ENCODE measurements at places on chromosomes 13 and 19.

- no peak for DNase-seq
These were observed 2.0 kb downstream of the MED25 start for GRCh38 chr19:49820125-49820524.

DNA sequence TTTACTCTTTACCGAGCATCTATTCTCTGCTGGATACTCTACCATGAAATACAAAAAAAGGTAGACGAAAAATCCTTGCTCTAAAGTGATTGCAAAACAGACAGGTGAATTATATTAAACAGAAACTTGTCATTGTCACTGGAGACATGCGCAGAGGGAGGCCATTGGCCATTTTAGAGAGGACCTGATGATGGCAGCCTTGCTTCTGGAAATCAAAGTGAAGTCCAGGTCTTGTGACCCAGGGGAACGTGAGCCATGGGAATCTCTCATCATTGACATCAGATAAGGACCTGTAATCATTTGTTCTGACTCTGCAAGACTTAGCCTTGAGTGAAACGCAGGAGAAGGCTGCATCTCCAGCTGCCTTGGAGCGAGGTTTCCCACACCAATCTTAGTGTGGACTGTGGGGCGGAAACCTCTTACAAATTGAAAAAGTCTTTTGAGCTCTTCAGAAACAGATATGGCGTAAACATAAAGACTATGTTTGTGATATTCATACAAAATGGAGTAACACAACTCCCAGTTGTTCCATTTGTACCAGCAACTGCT lies 16.8 kb upstream of the SLC46A3 start:
- no peak for DNase-seq

GRCh38 chr13:114304346-114305034 lies 9.8 kb upstream of the CHAMP1 start:
- no peak for DNase-seq

DNA sequence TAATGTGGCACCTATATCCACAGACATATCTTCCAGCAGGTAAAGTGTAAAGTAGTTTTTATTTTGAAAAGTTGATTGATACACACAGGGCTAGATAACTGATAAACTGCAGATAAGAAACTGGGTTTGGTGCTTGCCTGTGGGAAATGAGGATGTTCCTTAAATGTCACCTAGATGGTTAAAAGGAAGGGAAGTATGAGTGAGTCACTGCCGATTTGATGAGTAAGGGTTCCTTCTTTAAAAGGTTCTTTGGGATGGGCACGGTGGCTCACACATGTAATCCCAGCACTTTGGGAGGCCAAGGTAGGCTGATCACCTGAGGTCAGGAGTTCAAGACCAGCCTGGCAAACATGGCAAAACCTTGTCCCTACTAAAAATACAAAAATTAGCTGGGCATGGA lies 73.8 kb upstream of the FRY start:
- DNase-seq = no peak

DNA sequence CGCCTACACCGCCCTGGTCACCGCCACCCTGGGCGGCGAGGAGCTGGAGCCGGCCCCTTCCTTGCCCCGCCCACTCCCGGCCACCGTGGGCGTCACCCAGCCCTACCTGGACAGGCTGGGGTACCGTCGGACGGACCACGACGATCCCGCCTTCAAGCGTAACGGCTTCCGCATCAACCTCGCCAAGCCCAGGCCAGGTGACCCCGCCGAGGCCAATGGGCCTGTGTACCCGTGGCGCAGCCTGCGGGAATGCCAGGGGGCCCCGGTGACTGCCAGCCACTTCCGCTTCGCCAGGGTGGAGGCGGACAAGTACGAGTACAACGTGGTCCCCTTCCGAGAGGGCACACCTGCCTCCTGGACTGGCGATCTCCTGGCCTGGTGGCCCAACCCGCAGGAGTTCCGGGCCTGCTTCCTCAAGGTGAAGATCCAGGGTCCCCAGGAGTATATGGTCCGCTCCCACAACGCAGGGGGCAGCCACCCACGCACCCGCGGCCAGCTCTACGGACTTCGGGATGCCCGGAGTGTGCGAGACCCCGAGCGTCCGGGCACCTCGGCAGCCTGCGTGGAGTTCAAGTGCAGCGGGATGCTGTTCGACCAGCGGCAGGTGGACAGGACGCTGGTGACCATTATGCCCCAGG lies 7.0 kb downstream of the CILP2 start:
- no peak for DNase-seq

DNA sequence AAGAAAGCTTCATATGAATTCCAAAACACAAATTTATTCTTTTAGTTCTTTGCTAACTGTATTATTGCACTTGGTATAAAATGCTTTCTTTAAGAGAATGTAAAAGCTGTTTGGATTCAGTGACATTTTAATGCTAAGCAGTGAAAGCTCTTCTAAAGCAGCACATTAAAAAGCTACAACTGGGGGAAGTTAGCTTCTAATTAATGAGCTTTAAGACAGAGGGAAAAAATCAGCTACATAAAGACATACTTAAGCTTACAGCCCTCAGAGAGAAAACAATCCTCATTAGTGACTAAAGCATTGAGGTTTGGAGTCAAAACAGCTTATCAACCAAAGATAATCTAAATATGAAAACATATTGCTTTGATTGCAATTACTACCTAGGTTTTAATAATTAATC lies 1222.2 kb upstream of the SPRY2 start:
- DNase-seq = no peak

DNA sequence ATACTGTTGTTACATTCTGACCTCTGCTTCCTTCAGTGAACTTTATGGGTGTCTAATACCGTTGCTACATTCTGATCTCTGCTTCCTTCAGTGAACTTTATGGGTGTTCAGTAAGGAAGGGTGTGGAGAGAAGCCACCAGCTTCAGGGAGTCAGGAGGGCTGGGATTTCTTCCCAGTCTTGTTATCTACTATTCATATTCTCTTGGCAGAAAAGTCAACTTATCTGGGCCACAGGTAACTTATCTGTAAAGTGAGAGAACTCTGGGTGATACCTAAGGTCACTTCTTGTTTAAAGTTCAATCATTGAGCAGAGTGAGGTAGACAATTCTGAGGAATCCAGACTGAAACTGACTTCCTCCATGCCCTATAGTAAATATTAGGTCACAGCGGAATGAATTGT lies 71.2 kb upstream of the STK24 start:
- DNase-seq = no peak

- no peak for DNase-seq
These were observed 20.2 kb downstream of the CACNG6 start for GRCh38 chr19:54011507-54012211.

DNA sequence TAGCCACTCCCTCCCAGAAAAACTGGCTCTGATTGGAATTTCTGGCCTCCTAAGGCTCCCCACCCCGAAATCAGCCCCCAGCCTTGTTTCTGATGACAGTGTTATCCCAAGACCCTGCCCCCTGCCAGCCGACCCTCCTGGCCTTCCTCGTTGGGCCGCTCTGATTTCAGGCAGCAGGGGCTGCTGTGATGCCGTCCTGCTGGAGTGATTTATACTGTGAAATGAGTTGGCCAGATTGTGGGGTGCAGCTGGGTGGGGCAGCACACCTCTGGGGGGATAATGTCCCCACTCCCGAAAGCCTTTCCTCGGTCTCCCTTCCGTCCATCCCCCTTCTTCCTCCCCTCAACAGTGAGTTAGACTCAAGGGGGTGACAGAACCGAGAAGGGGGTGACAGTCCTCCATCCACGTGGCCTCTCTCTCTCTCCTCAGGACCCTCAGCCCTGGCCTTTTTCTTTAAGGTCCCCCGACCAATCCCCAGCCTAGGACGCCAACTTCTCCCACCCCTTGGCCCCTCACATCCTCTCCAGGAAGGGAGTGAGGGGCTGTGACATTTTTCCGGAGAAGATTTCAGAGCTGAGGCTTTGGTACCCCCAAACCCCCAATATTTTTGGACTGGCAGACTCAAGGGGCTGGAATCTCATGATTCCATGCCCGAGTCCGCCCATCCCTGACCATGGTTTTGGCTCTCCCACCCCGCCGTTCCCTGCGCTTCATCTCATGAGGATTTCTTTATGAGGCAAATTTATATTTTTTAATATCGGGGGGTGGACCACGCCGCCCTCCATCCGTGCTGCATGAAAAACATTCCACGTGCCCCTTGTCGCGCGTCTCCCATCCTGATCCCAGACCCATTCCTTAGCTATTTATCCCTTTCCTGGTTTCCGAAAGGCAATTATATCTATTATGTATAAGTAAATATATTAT lies 6.1 kb downstream of the FOSB start:
- DNase-seq = no peak

GRCh38 chr19:18118420-18119012 lies 20.9 kb downstream of the MAST3 start:
- DNase-seq = no peak

GRCh38 chr13:38191016-38191415 lies 158.6 kb upstream of the UFM1 start:
- no peak for DNase-seq

- no peak for DNase-seq
These were observed 31.7 kb upstream of the FXYD3 start for GRCh38 chr19:35083691-35084508.

DNA sequence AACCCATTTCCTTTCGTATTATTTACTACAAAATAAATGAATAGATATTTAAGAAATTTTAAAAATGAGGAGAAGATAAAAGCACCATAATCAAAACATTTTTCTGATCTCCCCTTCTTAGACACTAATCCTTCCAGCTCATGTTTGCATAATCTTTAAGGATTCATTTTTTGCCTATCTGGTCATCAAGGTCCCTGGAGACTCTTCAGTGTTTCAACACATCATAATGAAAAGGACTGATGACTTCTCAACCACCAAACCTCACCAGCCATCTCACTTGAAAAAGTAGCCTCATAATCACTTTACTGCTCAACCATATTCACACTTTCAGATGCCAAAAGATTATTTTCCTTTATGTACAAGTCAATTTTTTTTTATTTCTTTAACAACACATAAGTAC lies 80.1 kb downstream of the DCLK1 start:
- DNase-seq = no peak

- no peak for DNase-seq
These were observed 296.5 kb downstream of the MZT1 start for GRCh38 chr13:72430923-72431322.

DNA sequence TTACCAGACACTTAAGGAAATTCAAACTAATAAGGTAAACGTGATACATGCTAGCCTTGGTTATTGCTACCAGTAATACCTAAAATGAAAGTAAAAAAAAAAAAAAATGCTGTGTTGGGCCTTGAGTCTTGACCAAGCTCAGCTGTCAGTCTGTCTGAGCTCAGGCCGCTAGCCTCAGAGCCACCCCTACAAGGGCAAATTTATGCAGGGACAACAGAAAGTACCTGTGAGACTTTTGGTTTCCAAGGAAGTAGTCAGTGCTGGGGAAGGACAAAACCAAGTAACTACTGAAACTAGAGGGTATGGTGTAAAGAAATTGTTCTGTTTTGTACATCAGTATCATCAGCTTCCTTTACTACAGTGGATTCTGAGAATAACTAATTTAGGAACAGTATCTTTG lies 134.3 kb upstream of the SLITRK5 start:
- DNase-seq = no peak

- no peak for DNase-seq
These were observed 638 bp downstream of the LHB start for GRCh38 chr19:49016067-49016839.

- DNase-seq = peak; percentile 2
These were observed 1054.4 kb upstream of the SPRY2 start for GRCh38 chr13:81395368-81395767.

DNA sequence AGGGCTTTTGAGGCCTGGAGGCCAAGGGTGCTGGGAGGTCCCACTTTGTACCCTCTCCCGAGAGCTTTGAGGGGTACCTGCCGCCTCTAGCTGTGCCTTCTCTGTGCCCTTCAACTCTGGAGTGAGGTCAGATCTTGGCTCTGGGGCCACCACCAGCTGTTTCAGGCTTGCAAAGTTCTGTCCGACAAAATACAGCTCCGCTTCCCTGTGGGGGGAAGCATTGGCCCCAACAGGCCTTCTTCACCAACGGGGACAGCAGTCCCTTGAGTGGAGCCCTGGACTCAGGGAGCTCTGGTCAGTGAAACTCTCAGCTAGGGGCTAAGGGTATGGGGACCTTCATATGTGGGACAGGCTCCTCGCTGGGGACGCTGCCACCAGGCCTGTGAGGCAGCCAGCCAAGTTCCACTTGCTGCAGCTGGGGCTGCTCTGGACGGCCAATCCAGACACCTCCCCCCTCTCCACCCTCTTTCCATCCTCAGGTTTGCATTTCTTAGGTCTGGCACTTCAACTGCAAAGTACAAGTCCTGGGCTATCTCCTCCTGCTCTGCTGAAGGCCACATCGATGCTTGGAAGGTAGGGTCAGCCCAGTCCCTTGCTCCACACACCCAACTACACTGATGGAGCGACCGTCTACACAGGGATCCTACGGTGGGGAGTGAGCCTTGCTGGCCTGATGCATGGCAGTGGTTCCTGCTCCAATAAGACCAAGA lies 46.8 kb downstream of the C13orf46 start:
- DNase-seq = no peak

DNA sequence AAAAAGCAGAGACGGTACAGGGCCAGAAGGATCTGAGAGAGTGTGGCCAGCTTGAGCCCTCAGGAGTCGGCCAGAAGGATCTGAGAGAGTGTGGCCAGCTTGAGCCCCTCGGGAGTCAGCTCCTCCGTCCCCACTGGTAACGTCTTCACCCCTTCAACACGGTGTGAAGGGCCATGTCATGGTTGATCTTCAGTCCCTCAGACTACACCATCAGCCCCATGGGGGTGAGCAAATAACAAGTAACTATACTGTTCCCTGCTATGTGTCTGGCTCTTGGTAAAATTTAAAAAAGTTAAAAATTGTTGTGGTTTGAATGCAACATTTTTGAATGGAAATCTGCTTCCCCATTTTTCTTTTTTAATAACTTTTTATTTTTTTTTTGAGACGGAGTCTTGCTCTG lies 1.6 kb upstream of the ZNF8 start:
- no peak for DNase-seq

GRCh38 chr19:50549927-50550593 lies 18.2 kb downstream of the LRRC4B start:
- no peak for DNase-seq

- DNase-seq = no peak
These were observed 130.6 kb downstream of the STARD13 start for GRCh38 chr13:33154911-33155310.

DNA sequence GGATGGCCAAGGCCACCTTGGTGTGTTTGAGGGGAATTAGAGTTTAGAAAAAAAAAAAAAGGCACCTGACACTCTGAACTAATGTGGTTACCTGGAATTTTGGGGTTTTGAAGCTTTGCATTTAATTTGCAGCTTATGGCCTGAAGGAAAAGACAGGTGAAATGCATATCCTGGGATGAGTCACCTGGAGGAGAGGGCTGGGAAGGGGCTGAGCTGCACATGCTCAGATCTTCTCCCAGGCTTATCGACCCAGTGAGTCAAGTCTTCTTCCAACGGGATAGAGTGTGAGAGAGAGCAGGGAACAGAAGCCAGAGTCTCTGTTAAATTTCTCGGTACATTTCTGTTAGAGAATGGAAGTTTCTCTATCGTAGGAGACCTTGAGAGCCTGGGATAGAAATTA lies 29.7 kb upstream of the ALOX5AP start:
- DNase-seq = no peak

DNA sequence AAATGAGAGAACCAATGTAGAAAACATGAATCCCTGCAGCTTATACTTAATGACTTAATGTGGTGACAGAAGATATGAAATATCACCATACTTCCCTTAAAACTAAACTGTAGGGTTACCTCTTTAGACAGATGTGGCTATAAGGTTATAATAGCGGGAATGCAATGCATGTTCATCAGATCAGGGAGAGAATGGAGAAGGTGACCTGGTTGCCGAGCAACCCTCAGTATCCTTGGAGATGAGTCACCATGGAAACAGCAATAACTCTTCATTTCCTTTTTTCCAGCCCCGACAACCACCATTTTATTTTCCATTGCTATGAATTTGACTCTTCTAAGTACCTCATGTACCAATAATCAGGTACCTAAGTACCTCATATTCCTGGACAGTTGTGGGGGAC lies 28.0 kb upstream of the ZNF835 start:
- DNase-seq = no peak

GRCh38 chr13:24032252-24032651 lies 128.3 kb upstream of the SPATA13 start:
- no peak for DNase-seq

All from SHP77 treated with DMSO at 0.1 percent for 48 hours (cell line).